ENCODE measurements at places on chromosomes 1 and 21.

GRCh38 chr1:175186433-175187160, 6.0 kb downstream of the KIAA0040 start:
- no peak for DNase-seq

GRCh38 chr1:228837817-228838716, 102.8 kb downstream of the RHOU start:
- DNase-seq: no peak

GRCh38 chr1:227607336-227607898, 44.1 kb downstream of the ZNF678 start:
- DNase-seq: no peak

GRCh38 chr1:9384751-9385245, 92.1 kb downstream of the SPSB1 start:
- DNase-seq: no peak

- no peak for DNase-seq
These were observed at the start of gene CD48 for GRCh38 chr1:160711602-160712311. TSS of gene CD48 (minus strand) at chr1:160711822. CDS start at chr1:160711763, 59 bp downstream.

- no peak for DNase-seq
These were observed 3.5 kb downstream of the IGSF9 start for GRCh38 chr1:159941591-159942560.

DNA sequence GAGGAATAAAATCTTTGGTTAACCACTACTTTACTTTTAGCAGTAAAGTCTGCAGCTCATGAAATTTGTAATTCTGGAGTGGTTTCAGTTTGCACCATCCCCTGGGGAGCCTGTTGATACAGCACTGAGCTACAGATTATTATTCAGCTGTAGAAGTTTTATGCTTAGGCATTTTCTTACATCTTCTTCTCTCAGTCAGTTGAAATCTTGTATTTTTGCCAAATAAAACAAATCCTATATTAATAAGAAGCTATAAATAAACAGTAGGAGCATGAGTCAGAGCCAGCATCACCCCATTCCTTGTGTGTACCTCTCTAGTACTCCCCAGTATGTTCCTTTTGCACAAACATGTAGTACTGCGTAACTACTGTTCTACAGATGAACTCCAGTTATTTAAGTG, 118.9 kb downstream of the ATF6 start:
- DNase-seq: no peak

GRCh38 chr1:180241716-180242544, 11.9 kb downstream of the LHX4 start:
- no peak for DNase-seq

DNA sequence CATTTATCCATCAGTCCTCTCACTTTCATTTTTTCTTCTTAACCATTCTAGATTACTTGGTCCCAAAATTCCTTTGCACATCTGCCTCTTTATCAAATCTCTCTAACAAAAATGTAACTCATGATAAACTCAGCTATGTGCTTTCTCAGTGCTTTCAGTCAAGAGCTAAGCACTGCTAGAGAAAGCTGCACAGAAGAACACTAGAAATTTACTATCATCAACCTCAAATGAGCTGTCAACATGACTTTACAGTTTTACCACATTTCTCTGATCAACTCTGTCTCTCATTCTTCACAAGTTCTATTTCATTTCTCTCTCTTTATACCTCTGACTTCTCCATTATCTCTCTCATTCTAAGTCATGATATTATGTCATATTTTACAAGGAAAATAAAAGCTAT, 54.2 kb upstream of the PRKACB start:
- DNase-seq: no peak

DNA sequence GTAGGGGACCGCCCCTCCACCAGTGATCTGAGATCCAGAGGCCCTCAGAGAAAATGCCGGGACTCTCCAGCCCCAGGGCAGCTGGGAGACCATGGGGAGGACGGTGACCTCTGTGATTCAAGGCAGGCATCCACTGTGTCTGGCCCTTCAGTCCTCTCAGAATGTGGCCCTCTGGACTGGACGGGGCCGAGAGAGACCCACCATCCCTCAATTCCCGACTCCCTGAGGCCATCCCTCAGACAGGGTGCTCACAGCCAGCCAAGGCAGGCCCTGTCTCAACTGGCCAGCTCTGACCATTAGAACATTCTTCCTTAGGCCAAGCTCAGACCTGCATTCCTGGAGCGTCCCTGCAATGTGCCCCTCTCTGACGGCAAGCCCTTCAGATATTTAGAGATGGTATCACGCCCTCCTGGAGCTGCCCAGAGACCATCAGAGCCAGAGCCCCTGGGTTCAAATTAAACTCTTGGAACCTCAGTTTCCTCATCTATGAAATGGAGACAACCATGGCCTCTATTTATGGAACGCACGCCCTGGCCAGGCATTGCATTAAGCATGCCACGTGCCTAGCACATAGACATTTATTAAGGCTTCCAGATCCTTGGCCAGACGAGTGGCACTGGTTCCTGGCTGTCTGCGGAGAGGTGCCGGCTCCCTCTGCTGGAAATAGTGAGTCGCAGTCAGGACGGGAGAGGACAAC, 9.6 kb upstream of the EPS8L3 start:
- DNase-seq: no peak

DNA sequence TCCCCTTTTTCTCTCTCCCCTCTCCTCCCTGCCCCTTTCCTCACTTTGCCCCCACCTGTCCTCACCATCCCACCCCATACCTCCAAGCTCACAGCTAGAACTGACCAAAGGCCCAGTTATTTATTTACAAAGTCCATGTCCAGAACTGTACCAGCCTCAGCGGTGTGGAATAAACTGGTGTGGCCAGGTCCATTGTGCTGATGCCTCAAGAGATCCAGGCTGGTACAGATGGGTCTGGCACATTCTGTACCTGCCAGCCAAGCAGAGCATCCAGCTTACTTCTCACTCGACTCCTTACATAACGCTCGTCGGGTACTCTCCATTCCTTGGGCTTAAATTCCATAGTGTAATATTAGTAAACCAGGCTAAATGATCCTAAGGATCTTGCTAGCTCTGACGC, 11.8 kb downstream of the PDZK1IP1 start:
- DNase-seq: no peak

DNA sequence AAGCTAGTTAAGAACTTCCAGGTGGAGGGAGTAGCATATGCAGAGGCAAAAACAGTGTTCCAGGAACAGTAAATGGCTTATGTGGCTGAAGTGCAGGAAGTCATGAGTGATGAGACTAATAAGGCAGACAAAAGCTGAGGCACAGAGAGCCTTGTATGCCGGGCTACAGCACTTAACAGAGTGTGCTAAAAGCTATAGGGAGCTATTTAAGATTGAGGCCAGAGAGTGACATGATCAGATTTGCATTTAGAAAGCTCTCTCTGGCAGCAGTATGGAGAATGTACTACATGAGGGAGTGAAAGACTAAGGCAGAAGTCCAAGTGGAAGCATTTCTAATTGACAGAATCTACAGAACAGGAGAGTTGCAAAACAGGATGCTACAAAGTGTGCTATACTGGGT, 38.6 kb downstream of the WASF2 start:
- DNase-seq: no peak

- DNase-seq: no peak
These were observed 494.2 kb downstream of the NEGR1 start for GRCh38 chr1:71788113-71788512.

DNA sequence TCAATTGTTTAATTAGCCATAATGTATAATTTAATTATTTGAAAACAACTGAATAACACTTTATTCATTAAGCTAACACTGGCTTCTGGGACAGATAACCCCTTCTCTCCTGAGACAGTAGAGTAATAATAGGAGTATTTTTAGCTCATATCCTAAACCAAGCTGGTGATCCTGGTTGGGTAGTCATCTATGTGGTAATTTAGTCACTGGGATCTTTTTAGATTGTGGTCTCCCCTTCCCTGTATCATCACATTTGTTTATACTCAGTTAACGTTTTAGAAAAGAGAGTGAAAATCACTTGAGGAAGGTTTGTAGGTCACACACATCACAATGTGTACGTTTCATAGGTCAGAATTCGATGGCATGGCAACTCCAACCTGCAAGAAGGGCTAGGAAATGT, 1356.6 kb upstream of the ADGRL2 start:
- no peak for DNase-seq

DNA sequence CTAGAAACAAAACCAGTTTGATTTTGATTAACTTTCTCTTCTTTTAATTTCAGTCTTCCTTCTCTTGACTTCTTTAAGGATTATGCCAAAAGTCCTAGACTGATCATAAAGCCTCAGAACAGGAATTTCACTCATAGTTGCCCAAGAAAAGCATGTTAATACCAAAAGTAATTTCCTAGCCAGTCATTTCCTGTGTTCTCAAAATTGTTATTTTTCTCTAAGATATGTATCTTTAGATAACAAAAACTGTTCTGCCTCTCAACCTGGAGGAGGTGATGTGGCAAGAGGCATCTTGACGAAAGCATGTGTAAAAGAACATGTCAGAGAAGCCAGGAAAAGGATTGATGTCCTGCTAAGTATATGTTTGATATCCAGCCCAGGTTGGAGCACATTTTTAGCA, 78.0 kb upstream of the IPO9 start:
- no peak for DNase-seq

GRCh38 chr1:220409771-220410595, 118.0 kb upstream of the MARK1 start:
- no peak for DNase-seq

DNA sequence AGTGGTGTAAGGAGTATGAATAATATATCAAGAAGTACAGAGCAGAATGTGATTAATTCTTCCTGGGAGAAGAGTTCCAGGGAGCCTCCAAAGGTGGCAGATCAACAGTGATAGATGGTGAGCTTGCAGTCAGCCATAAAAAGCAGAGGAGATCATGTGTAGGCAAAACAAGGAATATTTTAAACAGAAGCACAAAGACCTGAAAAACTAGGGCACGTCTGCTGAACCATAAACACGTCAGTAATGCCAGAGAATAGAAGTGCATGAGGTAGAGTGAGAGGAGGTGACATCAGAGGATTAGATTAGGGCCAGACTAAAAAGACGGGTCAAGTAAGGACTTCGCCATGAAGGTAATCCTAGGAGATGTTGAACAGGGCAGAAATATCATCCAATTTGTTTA, 151.8 kb downstream of the EIF4G3 start:
- no peak for DNase-seq

DNA sequence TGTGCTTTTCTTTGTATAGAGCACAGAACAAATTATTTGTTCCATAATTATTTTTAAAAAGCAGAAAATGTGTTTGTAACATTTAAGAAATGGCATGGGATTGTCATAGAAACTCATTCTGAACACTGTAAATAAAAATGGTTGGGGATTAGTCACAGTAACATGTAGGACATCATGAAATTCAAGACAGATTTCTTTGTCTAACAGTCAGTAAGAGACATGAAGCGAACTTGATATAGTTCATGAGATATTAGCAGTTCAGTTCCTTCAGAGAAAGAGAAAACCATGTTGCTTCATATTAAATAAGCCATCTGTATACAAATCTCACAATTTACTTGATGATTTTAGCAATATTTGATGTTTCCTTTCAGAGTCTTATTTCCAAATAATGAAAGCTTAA, 19.7 kb downstream of the NFIA start:
- no peak for DNase-seq

DNA sequence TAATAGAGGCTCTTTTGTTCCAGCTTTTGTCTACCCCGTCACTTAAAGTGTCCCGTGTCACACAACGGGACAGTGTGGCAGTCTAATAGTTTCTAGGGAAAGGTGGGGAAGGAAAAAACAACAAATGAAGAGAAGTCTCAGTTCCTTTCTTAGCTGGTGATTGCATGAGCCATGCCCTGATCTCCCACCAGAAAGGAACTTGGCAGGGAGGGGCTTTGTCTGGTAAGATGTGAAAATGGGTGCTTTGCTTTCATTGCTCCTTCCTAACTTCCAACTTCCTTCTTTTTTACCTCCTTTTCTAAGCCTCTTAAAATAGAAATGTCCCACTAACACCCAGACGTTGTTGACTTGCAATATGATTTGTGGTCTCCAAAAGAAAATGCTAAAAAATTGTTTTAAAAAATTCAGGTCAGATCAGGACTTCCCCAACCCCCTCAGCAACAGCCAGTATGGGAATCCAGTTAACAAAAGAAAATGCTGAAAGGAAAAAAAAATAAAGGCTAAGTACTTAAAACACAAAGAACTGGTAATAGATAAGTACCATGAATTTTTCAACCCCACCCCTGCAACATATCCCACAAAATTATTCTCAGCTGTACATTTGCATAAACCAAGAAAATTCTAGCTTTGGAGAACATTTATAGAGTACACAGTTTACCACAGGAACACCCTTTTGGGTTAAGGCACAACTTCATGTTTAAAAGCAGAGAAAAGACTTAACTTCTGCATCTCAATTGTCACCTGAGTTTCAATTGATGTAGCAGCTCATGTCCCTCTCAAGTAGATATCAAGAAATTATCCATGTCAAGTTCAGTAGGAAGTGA, 106.2 kb downstream of the NIBAN1 start:
- DNase-seq: no peak

GRCh38 chr1:181318022-181318857, 165.1 kb upstream of the CACNA1E start:
- no peak for DNase-seq

- no peak for DNase-seq
These were observed 221.1 kb downstream of the KCNJ6 start for GRCh38 chr21:37695111-37695510.

DNA sequence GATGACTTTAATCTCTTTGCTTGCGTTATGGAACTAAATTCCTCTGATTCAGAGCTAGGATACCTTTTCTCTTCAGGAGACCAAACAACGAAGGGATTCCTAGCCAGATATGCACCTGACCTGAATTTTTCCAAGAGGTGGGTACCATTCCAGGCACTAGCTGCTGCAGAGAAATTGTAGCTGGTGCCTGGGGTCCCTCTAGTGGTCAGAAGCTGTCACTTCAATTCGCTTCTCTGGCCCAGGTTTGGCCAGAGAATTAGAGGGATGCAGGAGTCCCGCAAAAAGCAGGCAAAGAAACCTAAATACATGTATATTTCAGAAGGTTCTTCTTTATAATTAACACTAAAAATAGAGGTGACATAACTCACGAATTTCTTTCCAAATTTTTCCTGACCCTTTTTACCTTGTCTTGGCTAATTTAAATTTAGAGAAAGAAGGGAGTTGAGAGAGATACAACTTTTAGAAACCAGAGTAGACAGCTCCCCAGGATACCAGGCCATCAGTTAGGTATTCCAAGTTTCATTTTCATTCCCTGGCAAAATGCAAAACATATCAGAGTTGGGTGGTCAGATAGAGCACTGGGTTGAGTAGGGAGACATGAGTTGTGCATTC, 9.6 kb downstream of the ACKR1 start:
- no peak for DNase-seq

Measured in mesothelial cell of epicardium (in vitro differentiated cells).